ENCODE measurements at places on chromosomes 7 and 10. TPM values are rescaled to one million over a fixed set of nuclear protein-coding genes. Genes with fewer than 3 reads are reported as not detected.
A peak's percentile ranks its signal among the peaks of the same experiment; 100 is the strongest.

Gene ZNF777
- 15.6 TPM for total RNA-seq

Gene TCTN3
- total RNA-seq, result 41.7 TPM

Gene SPAG6
- total RNA-seq, result not detected

Gene FAM237B
- not detected for total RNA-seq

Gene ABLIM1
- 96.2 TPM for total RNA-seq

Gene GRM3
- total RNA-seq, result not detected

Gene ZNF775
- total RNA-seq, result 4.5 TPM

Gene PNLIPRP3
- not detected for total RNA-seq

DNA sequence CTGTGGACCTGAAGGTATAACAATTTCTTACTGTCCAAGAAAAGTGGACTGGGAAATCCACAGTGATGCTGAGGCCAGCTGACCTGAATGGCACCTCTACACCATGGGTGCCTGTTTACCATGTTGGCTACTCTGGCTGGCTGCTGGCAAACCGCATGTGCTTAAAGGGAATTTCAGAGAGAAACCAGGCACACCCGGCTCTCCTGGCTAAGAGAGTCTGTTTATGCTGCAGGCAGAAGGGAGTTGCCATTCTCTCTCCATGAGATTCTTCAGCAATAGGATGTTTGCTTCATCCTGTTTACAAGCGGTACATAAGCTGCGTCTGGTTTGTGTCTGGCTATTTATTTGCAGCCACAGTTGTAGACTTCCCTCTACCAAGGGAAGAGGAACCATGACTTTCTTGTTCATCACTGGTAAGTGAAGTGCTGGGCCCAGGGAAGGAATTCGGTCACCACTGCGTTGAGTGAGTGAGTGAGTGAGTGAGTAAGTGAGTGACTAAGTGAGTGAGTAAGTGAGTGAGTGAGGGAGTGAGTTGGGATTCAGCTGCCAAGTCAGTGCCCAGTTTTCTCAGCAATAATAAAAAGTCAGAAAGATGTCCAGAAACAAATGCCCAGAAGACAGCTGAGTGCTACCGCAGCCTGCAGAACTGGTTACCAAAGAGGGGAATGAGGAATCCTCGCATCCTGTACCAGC lies 90.4 kb downstream of the COBL start:
- no peaks in the 10 kb centered on the region for H3K36me3 ChIP-seq
- H3K4me3 ChIP-seq, result no peak overlapping the region
- no peak for DNase-seq
- H3K27ac ChIP-seq, result no peak overlapping the region

GRCh38 chr7:76224695-76225094 lies 23.0 kb downstream of the SRRM3 start:
- H3K4me1 ChIP-seq, result peaks cover 19% of the 10 kb centered on the region
- no peaks in the 10 kb centered on the region for H3K36me3 ChIP-seq
- no peak overlapping the region for H3K4me3 ChIP-seq
- H3K27me3 ChIP-seq, result peaks cover 12% of the 10 kb centered on the region
- H3K27ac ChIP-seq, result no peak overlapping the region
- no peak for DNase-seq

DNA sequence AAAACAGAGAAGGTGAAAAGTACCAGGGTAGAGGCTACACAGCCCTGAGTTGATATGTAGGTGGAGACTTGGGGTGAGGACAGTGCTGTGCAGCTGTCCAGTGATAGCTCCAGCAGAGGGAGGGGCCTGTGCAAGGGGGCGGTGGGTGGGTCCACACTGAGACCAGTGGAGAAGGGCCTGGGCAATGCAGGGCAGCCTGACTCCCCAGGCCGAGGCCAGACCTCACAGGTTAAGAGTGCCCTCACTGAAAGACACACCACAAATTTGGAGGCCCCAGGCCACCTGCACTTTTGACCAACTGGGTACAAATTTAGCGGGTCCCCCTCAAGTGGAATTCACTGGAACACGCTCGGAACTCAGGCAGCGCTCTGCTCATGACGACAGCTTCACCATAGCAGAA lies 6.7 kb upstream of the RASGEF1A start:
- H3K36me3 ChIP-seq, result no peaks in the 10 kb centered on the region
- no peak overlapping the region for H3K4me3 ChIP-seq
- no peak for DNase-seq
- no peaks in the 10 kb centered on the region for H3K4me1 ChIP-seq

- DNase-seq, result no peak
- no peaks in the 10 kb centered on the region for H3K4me1 ChIP-seq
- peaks cover 68% of the 10 kb centered on the region for H3K36me3 ChIP-seq
- no peak overlapping the region for H3K4me3 ChIP-seq
Measured at GRCh38 chr10:74104480-74104879, 46.1 kb downstream of the AP3M1 start.

DNA sequence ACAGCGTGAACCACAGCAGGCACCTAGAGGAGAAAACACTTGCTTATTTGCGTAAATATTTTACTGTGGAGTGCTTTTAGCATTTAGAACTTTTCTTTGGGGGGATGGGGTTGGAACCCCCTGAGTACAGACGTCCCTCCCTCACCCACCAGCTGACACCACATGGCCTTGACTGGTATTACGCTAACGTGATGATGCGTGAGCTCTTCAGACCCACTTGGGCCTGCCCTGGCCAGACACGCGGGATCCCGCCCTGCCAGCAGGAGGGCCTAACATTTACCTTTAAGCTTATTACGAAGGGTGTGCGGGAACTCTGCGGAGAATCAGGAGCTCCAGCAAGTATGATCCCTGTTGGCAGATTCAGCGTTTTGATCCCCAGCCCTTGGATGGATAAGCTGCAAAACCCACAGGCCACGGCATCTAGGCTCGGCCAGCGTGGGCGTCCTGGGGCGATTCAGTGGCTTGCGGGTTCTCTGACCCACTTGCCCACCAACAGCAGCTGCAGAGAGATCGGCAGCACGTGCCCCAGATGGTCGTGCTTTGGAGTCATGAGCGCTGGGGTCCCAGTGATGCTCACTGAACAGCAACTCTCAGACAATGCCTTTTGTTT lies 545.5 kb upstream of the FOXK1 start:
- no peak for DNase-seq
- no peaks in the 10 kb centered on the region for H3K27me3 ChIP-seq
- H3K4me3 ChIP-seq, result no peak overlapping the region
- H3K36me3 ChIP-seq, result no peaks in the 10 kb centered on the region
- no peaks in the 10 kb centered on the region for H3K4me1 ChIP-seq

GRCh38 chr10:34003561-34003960 lies 669.1 kb upstream of the NRP1 start:
- no peaks in the 10 kb centered on the region for H3K27me3 ChIP-seq
- no peak for DNase-seq
- no peaks in the 10 kb centered on the region for H3K36me3 ChIP-seq
- H3K4me3 ChIP-seq, result no peak overlapping the region
- H3K4me1 ChIP-seq, result no peaks in the 10 kb centered on the region

DNA sequence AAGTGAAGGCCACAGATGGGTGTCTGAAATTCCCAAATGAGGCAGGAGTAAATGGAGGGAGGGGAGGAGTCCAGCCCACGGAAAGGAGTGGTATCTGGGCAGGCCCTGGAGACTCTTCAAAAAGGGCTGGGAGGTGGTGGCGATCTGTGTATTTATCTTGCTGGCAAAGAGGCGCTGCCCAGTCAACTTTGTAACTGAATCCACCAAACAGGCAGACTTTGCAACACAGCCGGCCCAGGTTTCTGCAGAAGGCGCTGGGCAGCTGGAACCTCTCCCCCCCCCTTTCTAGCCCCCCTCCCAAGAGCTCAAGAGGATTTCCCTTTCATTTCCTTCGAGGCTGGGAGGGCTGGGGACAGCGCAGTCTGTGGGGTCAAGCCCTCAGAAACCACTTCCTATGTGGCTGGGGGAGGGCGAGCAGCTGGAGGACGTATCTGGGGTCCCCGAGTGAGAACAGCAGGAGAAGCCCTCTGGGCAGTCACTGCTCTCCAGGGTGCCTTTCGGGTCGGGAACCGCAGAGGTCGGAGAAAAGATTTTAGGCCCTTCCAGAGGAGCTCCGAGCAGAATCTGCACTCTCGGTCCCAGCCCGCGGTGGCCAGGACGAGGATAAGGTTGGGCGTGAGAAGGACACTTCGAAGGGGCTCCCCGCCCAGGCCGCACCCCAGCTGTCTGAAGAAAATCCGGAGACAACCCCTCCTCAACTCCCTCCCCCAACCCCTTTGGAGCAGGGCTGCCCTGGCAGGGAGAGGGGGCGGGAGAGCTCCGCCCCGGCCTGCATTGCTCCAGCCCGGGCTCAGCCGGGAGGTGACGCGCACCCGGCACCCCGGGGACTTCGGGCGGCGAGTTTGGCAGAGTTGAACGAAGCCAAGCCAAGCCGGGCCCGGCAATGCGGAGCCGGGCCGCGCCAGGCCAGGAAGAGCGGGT lies 965 bp downstream of the ZCCHC24 start:
- peak overlapping the region; percentile 31 for H3K27ac ChIP-seq
- no peaks in the 10 kb centered on the region for H3K36me3 ChIP-seq
- H3K4me3 ChIP-seq, result peak overlapping the region; percentile 58
- no peak for DNase-seq

DNA sequence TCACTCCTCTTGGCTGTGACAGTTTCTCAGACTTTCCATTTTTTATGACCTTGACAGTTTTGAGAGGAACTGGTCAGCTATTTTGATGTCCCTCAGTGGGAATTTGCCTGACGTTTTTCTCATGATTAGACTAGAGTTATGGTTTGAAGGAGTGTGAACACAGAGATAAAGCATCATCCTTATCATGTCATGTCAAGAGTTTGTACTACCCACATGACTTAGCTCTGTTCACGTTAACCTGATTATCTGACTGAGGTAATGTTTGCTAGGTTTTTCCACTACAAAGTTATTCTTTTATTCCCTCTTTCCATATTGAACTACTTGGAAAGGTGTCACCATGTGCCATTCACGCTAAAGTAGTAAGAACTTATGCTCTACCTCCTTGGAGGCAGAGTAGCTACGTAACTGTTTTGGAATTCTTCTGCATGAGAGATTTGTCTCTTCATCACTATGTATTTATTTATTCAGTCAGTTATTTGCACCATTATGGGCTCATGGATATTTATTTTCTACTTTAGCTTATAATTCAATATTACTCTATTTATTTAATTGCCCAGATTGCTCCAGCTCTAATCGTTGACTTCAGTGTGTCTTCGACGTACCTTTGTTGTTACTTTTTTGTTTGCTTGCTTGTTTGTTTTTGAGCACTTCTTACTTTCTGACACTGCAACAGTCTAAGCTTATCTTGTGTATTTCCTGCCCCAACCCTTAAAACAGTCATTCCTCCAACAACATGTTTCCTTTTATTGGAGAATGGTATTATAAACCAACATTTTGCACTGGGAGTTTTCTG lies 50.4 kb downstream of the CPED1 start:
- no peak overlapping the region for H3K27ac ChIP-seq
- H3K4me3 ChIP-seq, result no peak overlapping the region
- H3K4me1 ChIP-seq, result no peaks in the 10 kb centered on the region
- no peak for DNase-seq
- no peaks in the 10 kb centered on the region for H3K36me3 ChIP-seq

GRCh38 chr10:127157506-127158200 lies 38.7 kb downstream of the INSYN2A start:
- no peak overlapping the region for H3K27ac ChIP-seq
- no peak for DNase-seq
- no peaks in the 10 kb centered on the region for H3K36me3 ChIP-seq
- H3K27me3 ChIP-seq, result no peaks in the 10 kb centered on the region
- H3K4me3 ChIP-seq, result no peak overlapping the region

DNA sequence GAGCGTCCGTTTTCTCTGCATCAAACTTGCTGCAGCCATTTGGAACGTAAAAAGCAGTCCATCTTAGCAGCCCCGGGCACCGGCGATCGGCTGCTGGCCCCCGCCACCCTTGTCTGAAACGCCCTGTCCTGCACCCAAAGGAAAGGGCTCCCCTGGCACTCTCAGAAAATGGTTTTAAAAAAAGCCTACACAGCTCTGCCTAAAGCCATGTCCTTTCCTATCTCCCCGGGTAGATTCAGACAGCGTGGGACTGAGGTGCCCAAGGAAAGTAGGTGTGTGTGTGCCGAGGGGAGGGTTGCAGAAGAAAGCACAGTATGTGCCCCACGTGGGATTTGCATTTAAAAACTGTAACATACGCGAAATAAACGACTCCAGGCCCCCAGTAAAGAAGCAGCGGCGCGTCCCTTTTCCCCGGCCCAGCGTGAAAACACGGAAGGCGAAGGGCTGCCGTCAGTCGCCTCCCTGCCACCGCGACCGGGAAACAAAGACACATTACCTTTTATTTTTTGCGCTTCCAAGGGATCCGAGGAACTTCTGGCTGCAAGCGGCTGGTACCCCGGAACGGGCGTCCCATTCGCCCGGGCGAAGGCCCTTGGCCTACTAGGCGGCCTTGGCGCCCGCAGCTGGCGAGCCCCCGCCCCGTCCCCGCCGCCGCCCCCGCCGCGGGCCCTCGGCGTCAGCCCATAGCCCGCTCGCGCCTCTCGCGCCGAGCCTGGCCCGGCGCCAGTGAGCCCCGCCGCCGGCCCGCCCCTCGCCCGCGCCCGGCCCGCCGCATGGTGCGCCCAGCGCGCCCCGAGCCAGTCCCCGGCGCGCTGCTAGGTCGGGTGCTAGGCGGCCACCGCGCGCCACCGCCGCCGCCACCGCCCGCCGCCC lies 304.6 kb downstream of the PRPF18 start:
- no peak overlapping the region for H3K4me3 ChIP-seq
- DNase-seq, result no peak
- H3K27me3 ChIP-seq, result peaks cover 36% of the 10 kb centered on the region
- no peak overlapping the region for H3K27ac ChIP-seq
- H3K36me3 ChIP-seq, result no peaks in the 10 kb centered on the region

DNA sequence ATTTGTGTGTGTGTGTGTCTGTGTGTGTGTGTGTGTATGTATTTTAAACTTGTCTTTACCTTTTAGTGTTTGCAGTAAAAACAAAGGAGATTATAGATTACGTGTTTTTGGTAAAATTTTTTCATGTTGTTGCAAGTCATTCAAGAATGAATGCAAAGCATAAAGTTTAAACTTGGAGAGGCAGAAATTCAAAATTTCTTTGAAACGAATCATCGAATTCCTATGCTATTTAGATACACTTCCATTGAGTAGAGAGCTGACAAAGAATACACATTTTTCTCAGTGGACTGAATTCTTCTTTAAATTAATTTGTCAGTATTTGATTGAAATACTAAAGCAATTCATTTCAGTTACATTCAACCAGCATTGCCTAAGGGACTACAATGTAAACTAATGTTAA lies 66.0 kb upstream of the HDAC9 start:
- no peak for DNase-seq
- no peaks in the 10 kb centered on the region for H3K36me3 ChIP-seq

GRCh38 chr10:56317603-56318002 lies 43.5 kb downstream of the ZWINT start:
- H3K36me3 ChIP-seq, result no peaks in the 10 kb centered on the region
- no peaks in the 10 kb centered on the region for H3K4me1 ChIP-seq
- H3K4me3 ChIP-seq, result no peak overlapping the region
- no peak overlapping the region for H3K27ac ChIP-seq

Data from HCT116 (cell line).